ENCODE measurements at places on chromosomes 7 and 10. TPM values are rescaled to one million over a fixed set of nuclear protein-coding genes. Genes with fewer than 3 reads are reported as not detected.

The FAM25A gene
- not detected for total RNA-seq

DNA sequence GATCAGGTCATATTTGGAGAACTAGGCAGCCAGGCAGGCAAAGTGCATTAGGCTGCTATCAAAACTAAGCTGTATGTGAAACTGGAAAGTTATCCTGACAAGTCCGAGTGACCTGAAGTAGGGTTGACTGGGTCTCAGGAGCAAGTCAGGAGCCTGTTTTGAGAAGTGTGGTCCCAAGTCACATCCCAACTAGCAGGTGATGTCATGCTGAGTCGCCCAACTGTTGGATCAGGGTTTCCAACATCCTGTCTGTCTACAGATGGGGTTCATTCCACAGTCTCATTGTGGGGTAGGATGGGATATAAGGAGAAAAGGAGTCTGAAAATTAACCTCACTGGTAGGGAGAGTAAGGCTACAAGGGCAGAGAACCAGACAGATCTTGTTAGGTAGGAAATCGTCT lies 27.0 kb downstream of the SLC26A4 start:
- no peak for DNase-seq

DNA sequence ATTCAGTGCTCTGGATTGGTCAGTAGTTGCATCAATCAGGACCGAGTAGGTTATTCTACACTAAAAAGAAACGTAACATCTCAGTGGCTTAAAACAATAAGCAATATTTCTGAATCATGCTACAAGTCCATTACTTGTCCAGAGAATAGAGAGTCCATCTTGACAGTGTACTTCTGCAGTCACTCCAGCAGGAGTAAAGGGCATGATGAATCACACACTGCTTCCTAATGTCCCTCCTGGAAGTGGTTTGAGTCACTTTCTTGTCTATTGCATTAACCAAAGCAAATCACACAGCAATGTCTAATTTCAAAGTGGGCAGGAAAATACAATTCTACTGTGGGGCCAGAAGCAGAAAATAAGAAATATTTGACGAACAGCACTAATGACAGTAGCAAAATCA lies 124.8 kb downstream of the TSPAN12 start:
- no peak for DNase-seq

- no peak for DNase-seq
Measured at GRCh38 chr10:132726951-132727350, 59.0 kb downstream of the NKX6-2 start.

DNA sequence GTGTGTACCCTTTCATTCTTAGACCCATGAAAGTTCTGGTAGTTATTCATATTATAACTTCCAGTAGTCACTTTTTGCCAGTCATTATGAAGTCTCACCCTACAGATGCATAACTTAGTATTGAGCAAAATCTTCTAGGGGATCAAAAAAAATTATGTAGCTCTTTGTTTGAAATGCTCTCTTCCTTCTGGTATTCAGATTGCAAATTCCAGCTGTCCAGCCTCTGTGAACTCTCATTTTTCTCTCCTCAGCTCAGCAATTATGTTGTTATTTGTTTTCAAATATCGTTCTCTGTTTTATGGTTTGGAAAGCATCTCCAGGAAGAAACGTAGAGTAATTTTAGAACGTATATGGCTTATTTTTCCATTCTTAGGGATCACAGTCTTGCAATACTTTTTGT lies 442.5 kb downstream of the SEMA3D start:
- DNase-seq, result no peak

DNA sequence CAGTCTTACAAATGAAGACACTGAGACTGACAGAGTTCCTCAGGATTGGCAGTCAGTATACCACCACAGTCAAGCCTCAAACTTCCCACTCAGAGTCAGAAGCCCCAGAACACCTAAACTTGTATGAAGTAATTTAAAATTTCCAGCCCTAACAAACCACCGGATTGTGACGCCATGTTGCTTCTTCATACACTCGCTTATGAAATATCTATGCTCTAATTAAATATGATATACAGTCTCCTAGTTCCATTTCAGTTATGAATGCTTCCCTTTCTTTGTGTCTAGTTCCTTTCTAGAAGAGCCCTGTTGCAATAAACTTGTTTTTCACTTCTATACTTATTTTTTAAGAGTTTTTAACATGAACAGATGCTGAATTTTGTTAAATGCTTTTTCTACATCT lies 172.0 kb upstream of the NOBOX start:
- no peak for DNase-seq

The ZP3 gene
- 3.2 TPM for total RNA-seq

DNA sequence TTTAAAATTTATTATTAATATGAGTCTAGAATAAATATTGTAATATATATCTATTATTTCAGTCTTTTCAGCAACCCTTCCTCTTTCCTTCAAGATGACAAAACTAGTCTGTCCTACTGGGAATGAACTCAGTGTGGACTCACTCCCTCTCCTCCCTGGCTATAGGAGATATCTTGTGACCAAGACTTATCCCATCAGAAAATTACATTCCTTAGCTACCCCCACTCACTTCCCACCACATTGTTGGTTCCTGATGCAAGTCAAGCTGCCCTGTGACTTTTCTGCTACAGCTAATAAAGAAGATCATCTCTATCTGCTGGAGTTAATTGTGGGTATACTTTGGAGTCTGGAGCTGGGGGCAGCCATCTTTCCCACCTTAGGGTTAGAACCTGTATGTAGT lies 28.0 kb upstream of the MCU start:
- DNase-seq, result no peak

The RASA4B gene
- 35.0 TPM for total RNA-seq

DNA sequence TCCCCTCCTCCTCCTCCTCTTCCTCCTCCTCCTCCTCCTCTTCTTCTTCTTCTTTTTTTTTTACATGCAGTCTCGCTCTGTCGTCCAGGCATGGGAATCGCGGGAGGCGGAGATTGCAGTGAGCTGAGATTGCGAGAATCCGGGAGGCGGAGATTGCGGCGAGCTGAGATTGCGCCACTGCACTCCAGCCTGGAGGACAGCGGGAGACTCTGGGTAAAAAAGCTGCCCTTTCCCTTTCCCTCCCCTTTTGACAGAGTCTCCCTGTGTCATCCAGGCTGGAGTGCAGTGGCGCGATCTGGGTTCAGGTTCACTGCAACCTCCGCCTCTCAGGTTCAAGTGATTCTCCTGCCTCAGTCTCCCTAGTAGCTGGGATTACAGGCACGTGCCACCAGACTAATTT lies 168.1 kb upstream of the MALRD1 start:
- no peak for DNase-seq

GRCh38 chr10:90461437-90462155 lies 396.2 kb downstream of the HTR7 start:
- no peak for DNase-seq

DNA sequence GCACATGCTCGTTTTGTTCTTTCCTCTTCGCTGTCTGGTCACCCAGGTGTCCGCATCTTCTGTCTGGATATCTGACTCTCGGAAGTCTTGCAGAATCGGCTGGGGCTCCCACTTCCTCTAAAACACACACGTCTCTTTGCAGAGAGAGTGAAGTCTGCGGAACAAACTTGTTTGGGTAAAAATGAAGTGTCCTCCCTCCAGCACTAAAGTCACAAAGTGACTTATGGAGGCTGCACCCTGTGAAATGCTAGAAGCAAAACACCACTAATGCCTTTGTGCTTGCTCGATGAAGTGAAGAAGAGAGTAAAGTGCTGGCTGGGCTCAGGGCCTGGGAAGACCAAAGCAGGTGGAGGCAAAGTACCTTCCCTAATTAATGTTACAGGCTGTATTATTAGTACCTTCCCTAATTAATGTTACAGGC lies 71.4 kb downstream of the FGFR2 start:
- DNase-seq, result no peak

DNA sequence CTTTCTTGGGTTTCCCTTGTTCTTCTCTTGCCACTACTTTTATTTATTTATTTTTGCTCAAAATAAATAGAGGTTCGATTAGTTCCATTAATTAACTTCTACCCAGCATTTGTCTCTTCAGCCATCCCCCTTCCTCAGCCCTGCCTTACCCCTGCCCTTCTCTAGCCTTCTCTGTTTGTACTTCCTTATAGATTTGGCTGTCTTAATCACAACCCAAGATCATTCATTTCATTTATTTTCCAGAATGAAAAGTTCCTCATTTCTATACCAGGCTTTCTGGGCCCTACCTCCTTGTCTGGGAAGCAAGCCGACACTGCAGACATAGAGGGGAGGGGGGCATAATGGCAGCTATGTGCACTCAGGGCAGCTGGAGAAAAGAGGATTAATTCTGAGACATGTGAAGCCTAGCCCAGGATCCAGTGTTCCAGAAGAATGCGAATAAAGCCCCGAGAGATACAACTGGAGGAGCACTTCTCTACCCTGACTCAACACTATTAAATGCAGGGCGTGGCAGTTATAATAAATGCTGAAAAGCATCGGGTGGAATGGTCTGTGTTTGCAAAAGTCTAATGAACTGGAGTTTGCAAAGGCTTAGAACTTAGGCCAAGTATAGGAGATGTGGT lies 6.4 kb upstream of the PDCD4 start:
- DNase-seq, result no peak

DNA sequence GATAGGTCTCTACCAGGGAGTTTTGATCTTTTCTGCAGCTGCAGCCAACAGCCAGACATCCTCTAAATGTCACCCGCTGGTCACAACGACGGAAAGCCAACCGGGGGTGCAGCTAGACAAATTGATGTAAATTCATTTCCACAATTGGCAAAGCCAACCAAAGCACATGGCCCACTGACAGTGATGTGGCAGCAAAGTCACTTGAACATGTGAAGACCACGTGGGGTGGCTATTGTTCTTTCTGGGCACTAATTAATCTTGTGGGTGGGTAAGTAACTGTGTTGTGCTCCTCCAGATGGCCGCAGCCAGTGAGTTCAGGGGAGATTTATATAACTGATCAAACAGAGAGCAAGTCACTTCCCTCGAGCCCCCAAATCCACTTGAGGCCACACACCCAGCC lies 354.1 kb downstream of the ANKRD30A start:
- no peak for DNase-seq

- DNase-seq, result peak; percentile 22
Measured at GRCh38 chr7:128831178-128831993, 1.2 kb downstream of the FLNC start.

GRCh38 chr10:101631821-101632475 lies 43.8 kb downstream of the DPCD start:
- DNase-seq, result no peak

The TFR2 gene
- total RNA-seq, result 5.9 TPM

The CPEB3 gene
- total RNA-seq, result 2.5 TPM

Measured in naive thymus-derived CD8-positive, alpha-beta T cell (primary cell).